ENCODE measurements at places on chromosomes 5 and 9.
A peak's percentile ranks its signal among the peaks of the same experiment; 100 is the strongest.

- DNase-seq = peak; percentile 32
These were observed 314.4 kb downstream of the GADD45G start for GRCh38 chr9:89919171-89919681.

DNA sequence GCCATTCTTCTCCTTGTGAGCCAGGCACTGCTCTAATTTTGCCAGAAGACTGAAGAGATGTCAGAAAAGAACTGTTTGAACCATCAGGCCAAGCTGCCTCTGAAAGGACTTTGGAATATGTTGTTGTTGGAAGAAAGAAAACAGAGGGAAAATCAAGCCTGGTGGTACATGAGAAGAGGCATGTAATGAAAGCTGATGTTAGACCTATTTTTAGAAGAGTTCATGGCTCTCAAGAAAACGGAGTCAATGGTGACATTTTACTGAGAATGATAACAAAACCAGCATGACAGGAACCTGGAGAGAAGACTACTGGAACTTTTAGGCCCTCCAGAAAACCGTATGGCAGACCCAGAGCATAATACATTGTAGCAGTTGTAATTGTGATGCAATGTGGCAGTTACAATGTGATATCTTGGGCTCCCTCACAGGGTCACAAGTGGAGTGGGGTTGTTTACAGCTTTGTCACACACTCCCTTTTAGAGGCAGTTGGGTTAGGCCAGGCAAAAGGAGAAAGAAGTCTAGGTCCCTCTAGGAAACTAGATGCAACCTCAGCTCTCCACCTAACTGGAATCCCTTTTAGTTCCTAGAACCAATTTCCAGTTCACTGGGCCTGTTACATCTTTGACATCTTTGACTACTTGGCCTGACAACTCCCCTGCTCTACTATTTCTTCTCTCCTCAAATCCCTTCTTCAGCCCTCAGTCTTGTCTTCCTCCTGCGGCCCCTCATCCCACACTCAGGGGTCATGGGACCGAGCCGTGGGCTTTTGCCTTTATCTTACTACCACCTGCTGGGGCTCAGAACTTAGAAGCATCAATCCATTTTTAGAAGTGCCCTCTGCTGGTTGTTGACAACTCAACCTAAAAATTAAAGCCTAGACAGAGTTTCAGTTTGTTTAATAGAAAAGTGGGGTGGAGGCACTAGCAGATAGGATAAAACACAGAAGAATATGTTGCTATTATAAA lies 61.2 kb upstream of the JAK2 start:
- peak; percentile 42 for DNase-seq

DNA sequence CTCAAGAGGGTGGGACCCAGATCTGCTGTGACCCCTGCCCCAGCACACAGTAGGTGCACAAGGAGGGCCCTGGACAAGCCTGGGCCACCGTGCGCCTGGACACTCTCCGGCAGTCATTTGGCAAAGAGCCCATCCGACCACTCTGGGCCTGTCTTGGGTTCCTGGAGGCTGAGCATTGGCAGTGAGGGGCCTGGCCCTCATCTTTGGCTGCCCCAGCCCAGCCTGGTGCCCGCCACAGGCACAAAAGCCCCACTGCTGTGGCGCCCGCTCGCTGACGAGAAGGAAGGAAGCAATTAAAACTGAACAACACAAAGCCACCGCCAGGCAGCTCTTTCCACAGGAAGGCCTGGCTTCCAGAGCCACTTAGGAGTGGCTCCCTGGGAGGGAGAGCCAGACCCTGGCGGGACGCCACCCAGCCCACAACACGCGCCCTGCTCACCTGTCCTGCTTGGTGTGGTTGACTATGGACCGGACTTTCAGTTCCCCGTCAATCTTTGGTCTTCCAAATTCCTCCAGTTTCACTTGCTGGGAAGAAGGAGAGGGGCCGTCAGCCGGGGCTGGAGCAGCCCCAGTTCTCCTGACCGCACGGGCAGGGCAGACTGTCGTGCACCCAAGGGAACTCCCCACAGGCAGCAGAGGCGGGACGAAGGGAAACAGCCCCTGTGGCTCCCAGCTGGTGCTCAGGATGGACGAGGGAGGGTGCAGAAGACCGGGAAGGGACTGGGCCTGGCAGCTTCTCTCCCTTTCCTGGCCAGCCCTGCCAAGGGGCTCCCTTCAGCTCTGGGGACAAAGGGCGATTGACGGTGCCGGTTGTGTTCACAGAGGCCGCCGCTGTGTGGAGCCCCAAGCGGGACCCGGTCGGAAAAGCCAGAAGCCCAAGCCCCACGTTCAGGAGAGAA lies 50.9 kb upstream of the SARDH start:
- no peak for DNase-seq

DNA sequence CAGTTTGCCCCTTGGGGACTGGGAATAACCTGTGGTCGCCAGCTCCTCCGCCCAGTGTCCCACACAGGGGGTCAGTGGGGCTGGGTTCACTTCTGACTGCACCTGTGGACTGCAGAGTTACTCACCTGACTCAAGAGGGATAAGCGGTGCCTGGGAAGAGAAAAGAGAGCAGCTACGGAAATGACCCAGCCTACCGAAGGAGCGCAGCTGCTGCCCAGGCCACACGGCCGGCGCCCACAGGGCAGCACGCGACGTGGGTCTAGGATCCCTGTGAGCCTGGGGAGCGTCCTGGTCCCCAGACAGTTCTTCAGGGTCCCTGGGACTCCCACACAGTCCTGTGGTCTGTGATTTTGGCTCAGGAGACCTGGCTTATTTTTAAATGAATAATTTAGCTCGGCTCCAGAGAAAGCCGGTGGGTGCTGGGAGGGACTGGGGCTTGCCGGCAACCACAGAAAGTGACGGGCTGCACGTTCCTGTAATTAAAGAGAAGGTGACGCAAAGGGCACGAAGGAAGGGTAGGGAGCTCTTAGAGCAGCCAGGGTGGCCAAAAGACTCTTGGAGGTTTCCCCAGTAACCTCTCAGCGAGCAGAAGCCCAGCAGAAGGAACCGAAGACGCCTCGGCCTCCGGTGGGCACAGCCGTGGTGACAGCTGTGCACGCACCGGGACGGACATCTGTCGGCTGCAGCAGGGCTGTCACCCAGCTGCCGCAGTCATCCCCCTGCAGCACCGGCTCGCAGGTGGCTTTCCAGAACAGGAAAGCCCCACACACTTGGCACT lies 97.5 kb upstream of the FCN2 start:
- DNase-seq = no peak

DNA sequence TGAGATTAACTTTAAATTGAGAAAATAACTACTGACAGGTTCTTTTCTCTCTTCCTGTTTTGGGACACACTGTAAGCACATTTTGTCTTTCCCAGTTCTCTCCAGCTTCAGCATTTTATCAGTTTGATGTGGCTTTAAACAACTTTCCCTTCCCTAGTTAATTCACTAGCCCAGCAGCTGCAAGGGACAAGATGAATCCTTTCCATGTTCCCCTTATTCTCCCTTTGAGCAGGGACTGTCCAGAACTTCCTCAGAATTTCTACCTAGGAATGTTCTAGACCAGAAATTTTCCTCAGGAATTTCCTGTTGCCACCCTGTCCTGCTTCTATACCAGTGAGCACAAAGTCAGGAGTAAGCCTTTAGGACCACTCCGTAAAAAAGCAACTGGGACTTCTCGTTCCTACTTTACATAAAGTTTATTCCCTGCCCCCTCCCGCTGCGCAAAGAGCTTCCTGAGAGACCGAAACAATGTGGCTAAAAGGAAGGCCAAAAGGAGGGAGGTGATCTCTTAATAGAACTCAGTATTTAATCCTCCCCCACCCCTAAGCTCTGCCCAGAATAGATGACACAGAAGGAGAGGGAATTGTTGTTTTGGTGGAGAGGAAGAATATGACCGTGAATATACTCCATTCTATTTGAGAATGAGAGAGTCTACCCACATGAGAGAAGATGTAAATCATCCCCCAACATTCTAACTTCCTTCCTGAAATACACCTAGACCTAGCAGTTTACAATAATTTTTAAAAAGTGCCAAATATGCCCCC lies 61.9 kb downstream of the GLIS3 start:
- no peak for DNase-seq

DNA sequence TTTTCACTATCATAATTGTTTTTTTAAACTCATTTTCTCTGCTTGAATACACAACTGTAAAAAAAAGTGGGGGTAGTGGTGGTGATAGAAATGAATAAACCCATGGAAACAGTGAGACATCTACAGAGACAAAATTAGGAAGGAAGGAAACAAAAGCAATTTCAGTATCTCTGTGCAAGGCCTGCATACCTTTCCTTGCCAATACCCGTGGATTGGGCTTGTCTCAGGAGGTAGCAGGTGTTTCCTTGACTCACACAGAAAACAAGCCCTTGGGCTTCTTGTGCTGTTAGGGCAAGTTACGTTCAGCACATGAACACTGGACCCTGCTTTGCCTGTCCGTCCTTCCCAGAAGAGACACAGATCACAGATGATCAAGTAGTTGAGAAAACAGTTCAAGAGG lies 372.2 kb downstream of the ZSWIM6 start:
- no peak for DNase-seq

GRCh38 chr5:161966564-161966963 lies 101.0 kb upstream of the GABRG2 start:
- no peak for DNase-seq

GRCh38 chr9:16031971-16032370 lies 479.1 kb downstream of the CCDC171 start:
- no peak for DNase-seq

GRCh38 chr5:11212706-11213105 lies 451.7 kb upstream of the DAP start:
- no peak for DNase-seq

- DNase-seq = no peak
These were observed 808.0 kb downstream of the TLE1 start for GRCh38 chr9:80881320-80881719.

DNA sequence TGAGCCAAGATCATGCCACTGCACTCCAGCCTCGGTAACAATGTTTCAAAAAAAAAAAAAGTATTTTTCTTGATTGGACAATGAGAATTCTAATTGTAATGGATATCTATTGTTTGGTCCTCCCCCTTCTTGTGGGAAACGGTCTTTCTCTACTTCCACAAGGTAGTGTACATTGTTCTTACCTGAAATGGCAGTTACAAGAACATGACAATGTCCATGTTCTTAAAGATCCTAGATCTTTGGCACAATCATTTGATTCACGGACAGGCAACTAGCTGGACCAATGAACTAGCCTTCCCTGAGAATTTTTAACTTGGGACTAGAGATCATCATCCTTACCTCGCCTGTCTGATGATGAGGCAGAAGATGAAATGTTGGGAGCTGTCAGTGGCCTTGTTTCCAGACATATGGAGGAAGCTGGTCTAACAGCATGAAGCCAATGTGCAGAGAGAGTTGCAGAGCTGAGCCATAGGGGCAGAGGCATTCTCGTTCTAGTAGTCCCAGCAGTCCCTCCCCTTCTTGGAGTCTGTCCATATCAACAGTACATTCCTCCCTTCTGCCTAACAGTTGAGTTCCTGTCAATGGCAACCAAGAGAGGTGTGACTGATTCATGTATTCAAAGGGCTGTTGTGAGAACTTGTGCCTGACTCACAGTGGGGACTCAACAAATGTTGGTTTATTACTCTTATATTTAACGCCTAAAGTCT lies 2.1 kb upstream of the MARCHF6 start:
- no peak for DNase-seq

DNA sequence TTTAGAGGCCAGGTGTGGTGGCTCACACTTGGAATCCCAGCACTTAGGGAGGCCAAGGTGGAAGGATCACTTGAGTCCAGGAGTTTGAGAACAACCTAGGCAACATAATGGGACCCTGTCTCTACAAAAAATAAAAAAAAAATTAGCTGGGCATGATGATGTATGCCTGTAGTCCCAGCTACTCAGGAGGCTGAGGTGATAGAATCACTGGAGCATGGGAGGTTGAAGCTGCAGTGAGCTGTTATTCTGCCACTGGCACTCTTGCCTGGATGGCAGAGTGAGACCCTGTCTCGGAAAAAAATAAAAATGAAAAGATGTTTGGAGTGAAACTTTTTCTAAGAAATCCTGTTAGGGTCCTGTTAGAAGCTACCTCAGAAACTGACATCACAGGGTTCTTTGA lies 24.2 kb downstream of the OCLN start:
- DNase-seq = no peak

DNA sequence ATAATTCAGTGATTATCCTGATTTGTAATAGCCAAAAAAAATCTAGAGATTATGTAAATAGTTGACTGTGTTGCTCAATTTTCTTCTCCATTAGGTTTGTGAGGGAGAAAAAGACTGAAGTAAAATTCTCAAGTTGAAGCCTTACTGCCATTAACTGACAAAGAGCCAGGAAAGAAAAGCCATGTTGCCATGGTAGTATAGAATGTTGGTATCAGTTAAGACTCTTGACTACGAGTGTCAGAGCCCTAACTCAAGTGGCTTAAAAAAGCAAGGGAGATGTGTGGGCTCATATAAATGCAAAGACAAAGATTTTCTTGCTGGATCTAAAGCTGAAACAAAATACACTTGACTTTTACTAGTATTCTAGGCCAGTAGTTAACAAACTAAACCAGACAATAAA lies 571.7 kb downstream of the KCTD16 start:
- DNase-seq = no peak

DNA sequence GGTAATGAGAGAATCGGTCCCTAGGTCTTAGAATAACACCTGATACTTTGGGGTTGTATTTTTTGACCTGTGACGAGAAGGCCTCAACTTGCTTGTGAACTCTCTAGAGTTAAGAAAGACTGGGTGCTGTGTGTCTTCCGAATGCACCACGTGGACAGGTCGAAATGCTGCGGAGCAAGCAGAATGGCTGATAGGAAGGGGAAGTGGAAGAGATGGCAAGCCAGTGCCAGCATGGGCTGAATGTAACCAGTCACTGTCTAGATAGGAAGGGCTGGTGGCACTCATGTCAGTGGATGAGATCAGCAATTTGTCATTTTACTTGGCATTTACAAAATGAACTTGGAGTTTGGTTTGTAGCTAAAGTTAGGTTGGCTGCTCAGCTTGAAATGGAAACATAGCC lies 5.6 kb downstream of the OTULINL start:
- DNase-seq = no peak

DNA sequence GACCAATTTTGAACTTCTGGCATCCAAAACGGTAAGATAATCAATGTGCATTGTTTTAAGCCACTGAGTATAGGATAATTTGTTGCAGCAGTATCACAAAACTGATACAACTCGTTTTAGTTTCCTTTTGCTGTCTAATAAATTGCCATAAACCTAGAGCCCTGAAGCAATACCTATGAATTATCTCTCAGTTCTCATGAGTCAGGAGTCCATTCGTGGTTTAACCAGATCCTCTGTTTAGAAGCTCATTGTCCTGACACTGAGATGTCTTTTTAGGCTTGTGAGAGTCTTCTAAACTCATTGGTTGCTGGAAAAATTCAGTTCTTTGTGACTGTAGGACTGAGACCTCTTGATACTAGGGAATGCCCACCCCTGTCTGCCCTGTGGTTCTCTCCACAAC lies 262.9 kb downstream of the SEMA5A start:
- DNase-seq = no peak
